ENCODE measurements at places on chromosomes 2 and 18.

DNA sequence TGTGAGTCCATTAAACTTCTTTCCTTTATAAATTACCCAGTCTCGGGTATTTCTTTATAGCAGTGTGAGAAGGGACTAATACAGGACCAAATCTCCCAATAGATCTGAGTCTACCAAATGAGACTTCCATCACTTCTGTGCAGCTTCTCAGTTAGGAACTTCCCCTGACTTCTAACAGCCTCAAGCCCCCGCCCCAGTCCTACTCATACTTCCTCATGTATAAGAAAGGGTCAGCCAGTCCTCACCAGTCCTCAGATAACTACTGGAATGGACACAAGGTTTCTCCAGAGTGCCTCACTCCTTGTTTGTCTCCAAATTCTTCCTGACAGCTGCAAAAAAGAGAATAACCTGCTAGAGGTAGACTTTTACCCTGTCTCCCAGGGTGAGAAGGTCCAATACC is 19.5 kb downstream of the TTC32 start:
- DNase-seq, result no peak

DNA sequence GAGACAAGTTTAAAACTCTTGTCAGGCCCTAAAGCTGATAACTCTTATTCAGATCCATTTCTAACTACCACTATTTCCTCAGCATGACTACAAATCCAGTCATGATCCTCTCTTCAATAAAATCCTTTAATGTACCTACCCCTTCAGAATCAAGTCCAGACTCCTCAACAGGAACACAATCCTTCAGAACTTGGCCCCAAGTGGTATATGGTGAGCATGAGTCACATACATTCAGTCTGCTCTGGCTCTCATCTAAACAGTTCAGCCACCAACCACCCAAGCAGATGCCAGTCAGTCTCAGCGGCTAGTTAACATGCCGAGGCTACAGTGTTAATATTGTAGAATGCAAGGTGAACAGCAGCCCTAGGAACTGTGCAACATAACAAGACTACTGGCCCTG is 9.7 kb downstream of the LMAN2L start:
- no peak for DNase-seq

- no peak for DNase-seq
Measured at GRCh38 chr18:58389745-58390144, 239.1 kb downstream of the ALPK2 start.

- DNase-seq, result no peak
Measured at GRCh38 chr2:127569666-127570065, 34.2 kb downstream of the MYO7B start.

GRCh38 chr2:235005603-235006259 is 53.9 kb downstream of the SH3BP4 start:
- no peak for DNase-seq
